Stimulated activated CD4-positive, alpha-beta T cell treated with anti-CD3 and anti-CD28 coated beads, Interleukin-2, amount 100 ng/mL, for 4 hours (primary cell): ENCODE measurements at places on chromosomes 16 and 17.

- DNase-seq: no peak
Measured at GRCh38 chr17:40219594-40220338, 662 bp downstream of the WIPF2 start.

- no peak for DNase-seq
Measured at GRCh38 chr17:49508061-49508865, 13.2 kb downstream of the NGFR start.

DNA sequence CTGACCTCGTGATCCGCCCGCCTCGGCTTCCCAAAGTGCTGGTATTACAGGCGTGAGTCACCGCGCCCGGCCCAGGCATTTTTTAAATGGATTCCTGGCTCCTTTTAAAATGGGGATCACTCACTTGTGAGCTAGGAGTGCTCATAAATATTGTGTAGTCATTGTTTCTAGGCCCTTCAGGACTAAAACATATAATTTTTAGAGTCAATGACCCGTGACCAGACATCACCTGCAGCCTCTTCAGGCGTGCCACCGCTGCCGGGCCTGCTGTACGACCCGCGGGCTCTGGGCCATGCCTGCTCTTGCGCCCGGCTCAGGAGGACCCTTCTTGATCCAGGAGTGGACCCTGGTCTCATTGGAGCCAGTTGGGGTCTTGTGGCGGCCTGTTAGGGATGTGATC lies 30.8 kb downstream of the EFCAB5 start:
- DNase-seq: no peak

- no peak for DNase-seq
Measured at GRCh38 chr16:54027558-54027957, 259.0 kb downstream of the IRX3 start.

- DNase-seq: no peak
Measured at GRCh38 chr17:44307387-44308186, 814 bp upstream of the RUNDC3A start.

DNA sequence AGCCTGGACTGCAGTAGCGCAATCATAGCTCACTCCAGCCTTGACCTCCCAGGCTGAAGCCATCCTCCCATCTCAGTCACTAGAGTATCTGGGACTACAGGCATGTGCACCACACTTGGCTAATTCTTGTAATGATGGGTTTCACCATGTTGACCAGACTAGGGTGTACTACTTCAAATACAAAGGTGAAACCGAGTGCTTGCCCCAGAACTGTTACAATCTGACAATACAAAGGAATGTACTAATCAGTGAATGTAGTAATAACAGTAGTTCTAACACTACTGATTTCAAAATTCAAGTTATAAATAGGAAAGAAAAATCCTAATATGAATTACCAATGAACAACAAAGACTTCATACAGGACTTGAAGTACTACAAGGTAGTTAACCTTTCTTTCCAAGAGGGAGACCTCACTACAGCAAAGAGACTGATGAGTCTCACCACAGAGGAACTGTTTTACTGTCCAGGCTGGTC lies 24.4 kb downstream of the CRK start:
- DNase-seq: no peak

DNA sequence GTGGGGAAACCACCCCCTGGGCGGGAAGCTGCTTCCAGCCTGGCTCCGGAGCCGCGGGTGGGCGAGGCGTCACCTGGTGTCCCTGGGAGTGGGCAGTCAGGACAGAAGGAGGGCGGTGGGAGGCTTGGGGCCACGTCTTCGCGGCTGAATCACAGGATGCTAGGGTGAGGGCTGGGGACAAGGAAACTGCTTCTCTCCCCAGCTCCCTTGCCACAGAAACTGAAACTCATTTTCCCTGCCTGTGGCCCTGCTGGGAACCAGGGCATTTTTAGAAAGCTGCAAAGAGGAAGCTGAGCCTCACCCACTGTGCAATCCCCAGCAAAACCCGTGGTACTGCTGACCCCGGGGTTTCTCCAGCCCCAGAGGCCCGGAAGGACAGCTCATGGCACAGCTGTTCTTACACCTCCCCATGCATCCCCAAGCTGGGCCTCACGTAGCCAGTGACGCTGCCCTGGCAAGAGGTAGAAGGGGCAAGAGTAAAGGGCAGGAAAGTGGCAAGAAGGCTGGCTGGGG lies 8.2 kb downstream of the RHBDF2 start:
- DNase-seq: no peak

DNA sequence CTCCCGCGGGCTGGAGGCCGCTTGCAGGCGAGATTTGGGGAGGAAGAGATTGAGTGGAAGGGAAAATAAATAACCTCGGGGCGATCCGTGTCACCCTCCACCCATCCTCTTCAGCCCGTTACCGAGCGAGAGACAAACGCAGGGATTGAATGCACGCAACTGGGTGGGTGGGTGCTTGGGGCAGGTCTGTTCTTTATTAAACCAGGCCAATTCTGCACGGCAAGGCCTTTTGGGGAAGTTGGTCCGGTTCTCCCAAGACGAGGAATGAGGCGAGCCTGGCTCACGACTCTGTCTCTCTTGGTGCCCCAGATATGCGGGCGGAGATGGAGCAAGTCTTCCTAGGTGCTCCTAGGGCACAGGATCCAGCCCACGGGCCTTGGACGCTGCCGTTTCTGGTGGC lies 396 bp upstream of the HOXB7 start:
- no peak for DNase-seq

DNA sequence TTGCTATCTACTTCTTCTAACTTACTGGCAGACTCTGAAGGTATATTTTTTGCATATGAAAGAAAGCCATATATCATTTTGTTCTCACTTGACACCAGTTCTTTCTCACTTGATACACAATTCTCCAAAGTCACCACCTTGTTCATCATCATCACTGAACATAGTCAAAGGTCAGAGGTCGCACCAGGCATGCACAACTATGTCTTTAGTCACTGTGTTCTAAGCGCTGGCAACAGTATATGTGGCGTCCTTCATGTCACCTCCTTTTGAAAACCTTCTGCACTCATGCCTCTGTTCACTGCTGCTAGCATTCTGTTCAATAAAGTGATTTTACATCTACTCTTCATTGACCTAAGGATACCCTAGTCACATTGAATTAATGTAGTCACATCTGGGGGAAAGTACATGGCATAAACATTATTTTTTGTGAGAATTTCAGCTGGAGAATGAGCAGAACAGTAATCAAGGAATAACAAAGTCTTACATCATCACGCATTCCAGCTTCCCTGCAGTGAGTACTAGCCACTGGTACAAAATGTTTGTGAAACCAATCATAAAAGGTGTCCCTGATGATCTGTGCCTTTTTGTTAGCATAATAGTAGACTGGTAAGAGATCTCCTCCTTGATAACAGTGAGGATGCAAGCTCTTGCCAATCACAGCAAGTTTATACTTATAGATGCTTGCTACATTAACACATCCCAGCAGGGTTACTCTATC lies 20.5 kb upstream of the TBX4 start:
- DNase-seq: no peak

DNA sequence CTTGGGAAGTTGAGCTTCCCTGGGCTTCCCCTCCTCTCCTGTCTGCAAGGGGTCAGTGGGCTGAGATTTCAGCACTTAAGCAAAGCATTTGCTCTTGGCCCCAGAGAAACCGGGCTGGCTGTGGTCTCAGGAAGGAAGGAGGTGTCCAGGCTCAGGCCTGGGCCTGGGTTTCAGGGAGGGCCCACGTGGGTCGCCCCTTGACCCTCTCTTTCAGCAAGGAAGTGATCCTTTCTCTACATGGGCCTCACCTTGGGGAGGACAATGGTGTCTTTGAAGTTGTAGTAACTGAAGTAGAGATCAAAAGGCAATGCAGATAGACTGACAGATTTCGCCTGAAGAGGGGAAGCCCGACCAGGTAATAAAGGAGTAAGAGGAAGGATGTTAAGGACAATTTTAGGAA lies 2.7 kb downstream of the NOD2 start:
- no peak for DNase-seq

GRCh38 chr17:47815106-47815918 lies 6.3 kb downstream of the OSBPL7 start:
- no peak for DNase-seq

DNA sequence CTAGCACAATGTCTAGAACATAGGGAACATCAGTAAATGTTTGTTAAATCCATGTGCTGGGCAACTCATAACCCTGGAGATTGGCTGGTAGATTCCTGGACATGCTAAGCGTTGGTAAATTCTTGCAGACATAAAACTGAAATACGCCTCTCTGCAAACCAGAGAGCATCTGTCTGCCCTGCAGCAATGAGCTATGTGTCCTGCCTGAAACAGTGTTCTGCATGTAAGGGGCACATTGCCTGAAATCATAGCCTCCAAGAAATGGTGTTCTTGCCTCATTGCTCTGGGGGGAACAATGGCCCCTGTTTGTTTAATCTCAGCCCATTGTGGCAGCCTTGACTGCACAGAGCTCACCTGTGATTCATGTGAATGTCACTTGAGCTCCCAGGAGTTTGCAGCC lies 113.5 kb upstream of the CCL2 start:
- DNase-seq: no peak

- no peak for DNase-seq
Measured at GRCh38 chr17:42111871-42112551, 503 bp downstream of the DHX58 start.

GRCh38 chr17:31915456-31916100 lies 14.1 kb upstream of the UTP6 start:
- no peak for DNase-seq

- no peak for DNase-seq
Measured at GRCh38 chr17:66790501-66791061, 44.3 kb upstream of the CACNG5 start.

DNA sequence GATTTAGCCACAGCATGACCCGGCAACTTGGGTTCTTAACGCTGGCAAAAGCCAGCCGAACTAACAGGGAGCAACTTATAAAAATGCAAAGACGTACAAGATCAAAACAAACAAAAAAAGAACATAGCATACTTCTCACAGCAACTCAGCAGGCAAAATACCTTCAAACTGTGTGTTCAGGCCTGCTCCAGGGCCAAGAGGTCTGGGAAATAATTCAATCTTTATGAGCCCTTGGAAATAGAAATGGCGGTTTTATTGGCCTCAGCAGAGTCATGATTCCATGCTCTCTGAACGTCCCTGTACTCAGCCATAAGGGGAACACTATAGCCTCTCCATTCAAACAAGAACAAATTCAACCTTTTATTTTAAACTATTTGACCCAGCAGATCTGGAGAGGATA lies 101.3 kb upstream of the C17orf78 start:
- no peak for DNase-seq

DNA sequence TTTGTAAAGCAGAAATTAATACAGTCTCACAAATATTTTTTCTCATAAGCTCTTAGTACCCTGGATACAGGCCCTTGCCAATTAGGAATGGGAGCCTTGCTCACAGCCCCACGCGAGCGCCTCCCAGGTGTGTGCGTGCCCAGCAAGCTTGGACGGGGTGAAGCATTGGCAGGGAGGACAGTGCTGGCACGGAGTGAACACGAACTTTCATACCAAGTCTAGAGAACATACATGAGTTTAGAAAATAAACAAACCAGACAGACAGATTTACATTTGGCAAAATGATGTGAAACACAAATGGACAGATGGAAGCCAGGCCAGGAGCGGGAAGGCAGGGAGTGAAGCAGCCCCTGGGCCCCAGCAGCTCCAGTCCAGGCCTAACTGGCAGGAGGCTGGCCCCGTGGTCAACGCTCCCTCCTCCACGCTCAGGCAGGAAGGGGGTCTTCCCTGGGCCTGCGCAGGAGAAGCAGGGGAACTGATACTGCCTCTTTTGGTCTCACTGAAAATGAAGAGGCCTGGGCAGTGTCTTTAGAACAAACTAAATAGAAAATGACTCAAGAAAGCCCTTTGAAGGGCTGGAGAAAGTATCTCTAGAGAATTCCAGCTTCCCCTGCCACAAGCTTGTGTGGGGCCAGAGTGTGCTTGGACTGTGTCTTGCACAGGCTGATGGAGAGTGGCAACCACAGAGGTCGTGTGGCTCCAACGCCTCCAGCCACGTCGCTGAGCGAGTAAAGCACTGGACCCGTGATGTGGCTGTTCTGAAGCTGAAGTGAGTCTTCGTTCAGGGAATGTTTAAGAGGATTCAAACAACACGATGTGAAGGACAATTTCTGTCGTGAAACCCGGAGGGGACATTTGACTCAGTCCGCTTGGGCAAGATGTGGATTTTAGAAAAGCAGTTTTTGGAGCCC lies 9.9 kb upstream of the FOXJ1 start:
- no peak for DNase-seq

DNA sequence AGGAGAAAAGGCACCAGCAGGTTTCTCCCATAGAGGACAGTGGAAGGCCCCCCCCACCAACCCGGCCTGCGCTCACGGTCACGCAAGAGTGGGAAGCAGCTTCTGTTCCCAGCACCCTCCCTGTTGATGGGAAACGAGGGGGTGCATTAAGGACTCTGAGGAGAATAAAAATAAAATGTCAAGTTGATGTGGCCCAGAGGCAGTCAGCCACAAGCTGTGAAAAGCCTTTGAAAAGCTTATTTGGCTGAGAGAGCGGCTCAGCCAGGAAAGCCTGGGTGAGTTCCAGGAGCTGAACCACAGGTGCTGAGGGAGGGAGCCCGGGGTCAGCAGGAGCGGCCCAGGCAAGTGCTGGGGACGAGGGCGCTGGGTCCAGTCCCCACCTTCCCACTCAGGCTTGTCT lies 26.9 kb upstream of the SPATA32 start:
- DNase-seq: no peak

GRCh38 chr17:46072998-46073397 lies 73.9 kb downstream of the STH start:
- no peak for DNase-seq

GRCh38 chr17:796609-797008 lies 14.5 kb downstream of the MRM3 start:
- no peak for DNase-seq

DNA sequence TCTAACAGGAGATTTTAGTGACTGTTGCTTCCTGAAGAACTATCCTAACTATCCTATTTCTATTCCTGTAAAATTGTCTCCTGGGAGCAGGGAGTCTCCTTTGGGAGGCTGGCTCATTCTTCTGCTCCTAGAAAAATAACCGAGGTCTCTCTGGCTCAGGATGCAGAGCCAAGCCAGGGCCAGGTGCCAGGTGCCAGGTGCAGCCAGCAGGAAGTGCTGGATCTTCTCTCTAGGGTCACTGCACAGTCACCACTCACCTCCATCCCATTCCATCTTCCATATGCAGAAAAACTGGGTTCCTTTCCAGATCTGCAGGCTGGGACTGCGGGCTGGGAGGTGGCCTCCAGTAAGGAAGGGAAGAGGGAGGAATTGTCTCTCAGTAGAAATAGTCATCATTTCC lies 3.8 kb upstream of the TMC7 start:
- no peak for DNase-seq

GRCh38 chr16:58492735-58493134 lies 7.2 kb upstream of the NDRG4 start:
- DNase-seq: no peak

GRCh38 chr16:9447195-9447551 lies 355.7 kb downstream of the HAPSTR1 start:
- DNase-seq: no peak

DNA sequence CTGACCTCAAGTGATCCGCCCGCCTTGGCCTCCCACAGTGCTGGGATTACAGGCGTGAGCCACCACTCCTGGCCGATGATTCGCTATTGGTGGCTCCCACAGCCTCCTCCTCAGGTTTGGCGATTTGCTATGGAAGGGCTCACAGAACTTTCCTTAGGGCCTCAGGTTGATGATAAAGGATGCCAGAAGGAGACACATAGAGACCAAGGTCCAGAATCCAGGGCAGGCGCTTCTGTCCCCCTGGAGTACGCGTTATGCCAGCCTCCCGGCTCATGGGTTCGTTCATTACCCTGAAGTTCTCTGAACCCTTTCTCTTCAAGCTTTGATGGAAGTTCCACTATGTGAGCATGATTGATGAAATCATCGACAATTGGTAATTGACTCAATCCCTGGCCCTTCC lies 19.9 kb downstream of the LGALS3BP start:
- no peak for DNase-seq
